H1 (cell line): ENCODE measurements at places on chromosomes 12 and 14. TPM values are rescaled to one million over a fixed set of nuclear protein-coding genes. Genes with fewer than 3 reads are reported as not detected.
A peak's percentile ranks its signal among the peaks of the same experiment; 100 is the strongest.

DNA sequence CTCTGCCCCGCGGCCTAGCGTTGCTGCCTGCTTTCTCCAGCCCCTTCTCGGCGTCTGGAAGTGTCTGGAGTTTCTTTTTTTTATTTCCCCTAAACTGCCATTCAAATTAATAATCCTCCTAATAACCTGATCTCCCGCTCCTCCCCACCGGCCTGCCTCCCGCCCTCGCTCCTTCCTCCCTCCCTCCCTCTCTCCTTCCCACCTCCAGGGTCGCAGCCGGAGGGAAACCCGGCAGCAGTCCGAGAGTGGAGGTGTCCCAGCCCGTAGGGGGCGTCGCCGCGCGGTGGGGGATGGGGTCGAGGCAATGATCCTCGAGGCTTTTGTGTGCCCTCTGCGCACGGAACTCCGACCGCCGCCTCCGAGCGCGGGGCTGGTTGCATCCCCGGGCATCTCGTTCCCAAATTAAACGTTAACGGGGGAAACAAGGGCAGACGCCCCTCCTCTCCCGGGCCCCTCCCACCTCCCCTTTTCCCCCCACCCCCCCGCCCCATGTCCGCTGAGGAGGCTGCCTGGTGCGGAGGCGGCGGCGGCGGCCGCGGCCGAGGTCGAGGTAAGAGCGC is 1.0 kb upstream of the SOCS2 start:
- no peaks in the 10 kb centered on the region for H3K4me1 ChIP-seq
- peak overlapping the region; percentile 79 for H3K4me3 ChIP-seq
- H3K27ac ChIP-seq = no peak overlapping the region
- peaks cover 7% of the 10 kb centered on the region; the same call in 1 of the 2 replicates for H3K27me3 ChIP-seq
- DNase-seq = peak; percentile 92

DNA sequence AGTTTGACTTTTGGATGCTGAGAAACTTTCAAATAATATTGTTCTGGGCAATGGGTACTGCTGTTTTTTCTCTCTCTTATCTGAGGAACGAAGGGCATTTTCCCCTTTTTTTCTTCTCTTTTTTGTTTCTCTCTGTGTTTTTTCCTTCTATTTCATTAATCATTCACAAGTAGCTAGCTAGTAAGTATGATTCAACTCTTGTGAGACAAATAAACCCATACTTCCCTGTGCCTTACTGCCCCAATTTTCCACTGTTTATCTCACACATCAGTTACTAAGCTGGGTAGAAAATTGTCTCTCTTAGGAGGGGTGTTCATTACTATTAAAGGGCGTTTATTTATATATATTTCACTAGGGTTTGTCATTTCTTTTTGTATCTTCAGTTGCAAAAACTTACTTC is 437.6 kb downstream of the RERGL start:
- DNase-seq = no peak
- no peak overlapping the region for H3K27ac ChIP-seq
- no peak overlapping the region for H3K4me3 ChIP-seq
- no peaks in the 10 kb centered on the region for H3K4me1 ChIP-seq
- H3K36me3 ChIP-seq = no peaks in the 10 kb centered on the region
- H3K27me3 ChIP-seq = no peaks in the 10 kb centered on the region

DNA sequence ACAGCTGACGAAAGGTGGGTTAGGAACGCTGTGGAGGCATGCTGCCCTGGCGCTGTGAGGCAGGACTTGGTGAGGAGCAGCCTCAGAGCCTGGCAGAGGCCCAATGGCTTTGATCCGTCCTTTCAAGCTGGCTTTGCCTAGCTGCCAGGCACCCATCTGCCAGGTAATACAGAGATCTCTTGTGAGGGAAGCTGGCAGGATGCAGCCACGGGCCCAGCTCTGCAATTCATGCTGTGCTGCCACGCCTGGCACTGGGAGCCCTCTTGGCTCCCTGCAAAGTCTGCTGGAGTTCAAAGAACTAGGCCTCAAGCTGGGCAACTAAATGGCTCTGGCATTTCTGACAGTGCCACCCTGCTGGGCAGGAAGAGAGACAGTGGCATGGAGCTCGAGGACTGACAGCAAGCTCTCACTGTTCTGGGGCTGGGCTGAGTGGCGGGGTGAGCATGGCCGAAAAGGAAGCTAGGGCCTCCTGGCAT is 18.7 kb downstream of the IQSEC3 start:
- no peak for DNase-seq
- H3K27ac ChIP-seq = no peak overlapping the region
- no peak overlapping the region for H3K4me3 ChIP-seq
- no peaks in the 10 kb centered on the region for H3K36me3 ChIP-seq

DNA sequence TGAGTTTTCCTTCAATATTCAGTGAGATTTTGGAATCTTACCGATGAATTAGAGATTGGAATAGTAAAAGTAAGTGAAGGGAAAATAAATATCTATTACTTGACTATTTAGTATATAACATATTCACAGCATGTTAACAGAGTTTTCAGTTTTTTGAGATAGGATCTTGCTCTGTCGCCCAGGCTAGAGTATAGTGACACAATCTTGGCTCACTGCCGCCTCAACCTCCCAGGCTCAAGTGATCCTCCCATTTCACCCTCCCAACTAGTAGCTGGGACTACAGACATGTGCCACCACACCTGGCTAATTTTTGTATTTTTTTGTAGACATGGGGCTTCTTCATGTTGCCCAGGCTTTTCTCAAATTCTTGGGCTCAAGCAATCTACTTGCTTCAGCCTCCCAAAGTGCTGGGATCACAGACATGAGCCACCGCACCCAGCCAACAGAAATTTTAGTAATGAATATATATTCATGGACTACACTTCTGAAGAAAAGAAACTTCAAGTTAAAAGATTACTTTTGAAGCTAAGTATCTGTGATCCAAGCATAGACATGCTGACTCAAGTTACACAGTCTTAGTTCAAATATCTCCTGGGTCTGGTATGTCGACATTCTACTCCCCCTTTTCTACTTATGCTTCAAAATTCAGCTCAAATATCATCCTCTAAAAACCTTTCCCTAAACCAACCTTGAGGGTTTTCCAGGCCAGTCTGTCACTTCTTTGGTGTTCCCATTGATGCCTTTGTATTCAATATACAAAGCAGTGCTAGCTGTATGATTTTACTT is 13.8 kb downstream of the UBE2N start:
- H3K27ac ChIP-seq = no peak overlapping the region
- no peaks in the 10 kb centered on the region for H3K27me3 ChIP-seq
- H3K4me3 ChIP-seq = no peak overlapping the region
- H3K4me1 ChIP-seq = peaks cover 4% of the 10 kb centered on the region

DNA sequence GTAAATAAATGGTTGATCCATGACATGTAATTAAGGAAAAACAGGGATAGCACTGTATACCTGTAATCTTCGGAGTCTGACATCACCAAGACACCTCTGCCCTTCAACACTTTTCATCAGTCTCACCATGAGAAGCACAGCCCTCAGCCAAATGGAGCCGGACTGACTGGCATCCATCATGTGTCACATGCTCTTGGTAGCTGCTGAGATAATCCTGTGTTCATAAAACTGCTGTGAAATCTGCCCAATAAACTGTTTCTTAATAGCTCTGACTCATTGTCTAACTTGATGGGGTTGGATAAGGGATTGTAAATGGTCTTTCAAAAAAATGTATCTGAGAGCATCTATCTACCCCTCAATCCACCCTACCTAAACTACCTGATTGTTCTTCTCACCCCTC is 33.6 kb downstream of the KCNH5 start:
- no peak overlapping the region for H3K4me3 ChIP-seq
- no peak overlapping the region for H3K27ac ChIP-seq
- no peaks in the 10 kb centered on the region for H3K4me1 ChIP-seq
- no peaks in the 10 kb centered on the region for H3K36me3 ChIP-seq
- H3K27me3 ChIP-seq = no peaks in the 10 kb centered on the region
- no peak for DNase-seq

- H3K4me1 ChIP-seq = peaks cover 7% of the 10 kb centered on the region; the same call in 1 of the 2 replicates
- peak overlapping the region; percentile 95 for H3K4me3 ChIP-seq
These were observed 651 bp downstream of the PFKM start for GRCh38 chr12:48119834-48120195.

DNA sequence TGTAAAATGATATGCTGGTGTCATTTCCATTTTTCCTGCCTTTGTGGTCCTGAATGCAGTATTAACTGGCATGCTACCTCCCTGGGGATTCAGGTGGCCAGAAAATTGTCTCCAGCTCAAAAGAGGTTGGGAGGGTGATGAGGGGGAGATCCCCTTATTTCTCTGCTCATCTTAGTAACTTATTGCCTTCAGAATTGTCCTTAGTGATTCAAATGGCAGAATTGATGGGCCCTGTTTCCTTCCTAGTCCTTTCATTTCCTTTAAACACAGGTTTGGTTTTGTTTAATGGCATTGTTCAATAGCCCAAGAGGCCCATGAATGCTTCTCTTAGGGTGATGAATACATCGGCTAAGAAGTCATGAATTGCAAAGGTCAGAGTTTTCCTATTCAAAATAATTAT is 207.0 kb downstream of the SLC41A2 start:
- no peaks in the 10 kb centered on the region for H3K27me3 ChIP-seq
- H3K27ac ChIP-seq = no peak overlapping the region
- no peak overlapping the region for H3K4me3 ChIP-seq
- no peak for DNase-seq

DNA sequence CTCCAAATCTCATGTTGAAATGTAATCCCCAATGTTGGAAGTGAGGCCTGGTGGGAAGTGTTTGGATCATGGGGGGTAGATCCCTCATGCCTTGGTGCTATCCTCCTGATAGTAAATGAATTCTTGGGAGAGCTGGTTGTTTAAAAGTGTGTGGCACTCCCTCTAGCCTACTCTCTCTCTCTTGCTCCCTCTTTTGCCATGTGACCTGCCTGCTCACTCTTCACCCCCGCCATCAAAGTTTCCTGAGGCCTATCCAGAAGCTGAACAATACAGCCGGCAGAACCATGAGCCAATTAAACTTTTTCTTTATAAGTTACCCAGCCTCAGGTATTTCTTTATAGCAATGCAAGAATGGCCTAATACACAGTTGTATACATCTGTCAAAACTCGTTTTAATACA is 62.5 kb downstream of the BCL2L14 start:
- no peak for DNase-seq
- H3K27ac ChIP-seq = no peak overlapping the region
- H3K4me3 ChIP-seq = no peak overlapping the region
- no peaks in the 10 kb centered on the region for H3K27me3 ChIP-seq
- H3K36me3 ChIP-seq = peaks cover 5% of the 10 kb centered on the region

SLC17A8 gene
- total RNA-seq = 0.11 and 0.30 TPM in 2 replicates

YLPM1 gene
- total RNA-seq = 69.0 and 71.7 TPM in 2 replicates
